ENCODE measurements at places on chromosomes 4 and X. TPM values are rescaled to one million over a fixed set of nuclear protein-coding genes. Genes with fewer than 3 reads are reported as not detected.

DNA sequence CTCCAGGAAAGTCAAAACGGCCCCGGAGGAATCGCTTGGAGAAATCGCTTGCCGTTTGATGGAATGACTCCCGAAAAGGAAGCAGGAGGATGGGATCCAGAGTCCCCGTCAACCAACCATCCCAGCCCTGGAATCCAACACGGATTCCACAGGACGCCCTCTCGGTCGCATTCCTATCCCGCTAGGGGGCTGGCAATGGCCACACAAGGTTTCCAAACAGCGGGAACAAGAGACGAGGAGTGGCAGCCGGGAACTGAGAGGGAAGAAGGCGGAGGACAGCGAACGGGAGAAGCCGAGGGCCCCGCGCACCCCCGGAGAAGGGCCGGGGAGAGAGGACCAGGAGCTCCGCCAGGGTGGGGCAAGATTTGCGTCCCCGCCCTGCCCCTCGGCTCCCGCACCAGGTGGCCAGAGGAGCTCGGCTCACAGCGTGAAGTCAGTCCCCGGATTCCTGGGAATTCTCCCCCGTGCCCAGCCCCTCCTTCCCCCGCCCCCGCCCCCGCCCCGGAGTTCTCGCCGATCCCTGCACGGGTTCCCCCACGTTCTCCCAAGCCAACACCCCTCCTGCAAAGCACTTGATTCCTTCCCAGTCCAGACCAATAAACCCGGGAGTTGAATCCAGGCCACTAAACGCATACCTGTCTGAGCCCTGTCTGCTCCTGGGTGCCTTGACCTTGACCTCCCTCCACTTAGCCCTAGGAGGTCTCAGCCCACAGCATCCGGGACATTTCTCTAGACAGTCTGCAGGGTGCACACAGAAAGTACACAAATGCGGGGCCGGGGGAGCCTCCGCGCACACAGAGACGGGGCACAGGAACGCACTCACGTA lies 1.4 kb downstream of the PDZD4 start:
- DNase-seq = no peak

- no peak for DNase-seq
Observed at GRCh38 chrX:35458142-35458541, 340.0 kb upstream of the MAGEB16 start.

- no peak for DNase-seq
Observed at GRCh38 chrX:112643721-112644120, 36.0 kb downstream of the LHFPL1 start.

GRCh38 chrX:51834076-51834475 lies 59.3 kb upstream of the MAGED1 start:
- DNase-seq = no peak

DNA sequence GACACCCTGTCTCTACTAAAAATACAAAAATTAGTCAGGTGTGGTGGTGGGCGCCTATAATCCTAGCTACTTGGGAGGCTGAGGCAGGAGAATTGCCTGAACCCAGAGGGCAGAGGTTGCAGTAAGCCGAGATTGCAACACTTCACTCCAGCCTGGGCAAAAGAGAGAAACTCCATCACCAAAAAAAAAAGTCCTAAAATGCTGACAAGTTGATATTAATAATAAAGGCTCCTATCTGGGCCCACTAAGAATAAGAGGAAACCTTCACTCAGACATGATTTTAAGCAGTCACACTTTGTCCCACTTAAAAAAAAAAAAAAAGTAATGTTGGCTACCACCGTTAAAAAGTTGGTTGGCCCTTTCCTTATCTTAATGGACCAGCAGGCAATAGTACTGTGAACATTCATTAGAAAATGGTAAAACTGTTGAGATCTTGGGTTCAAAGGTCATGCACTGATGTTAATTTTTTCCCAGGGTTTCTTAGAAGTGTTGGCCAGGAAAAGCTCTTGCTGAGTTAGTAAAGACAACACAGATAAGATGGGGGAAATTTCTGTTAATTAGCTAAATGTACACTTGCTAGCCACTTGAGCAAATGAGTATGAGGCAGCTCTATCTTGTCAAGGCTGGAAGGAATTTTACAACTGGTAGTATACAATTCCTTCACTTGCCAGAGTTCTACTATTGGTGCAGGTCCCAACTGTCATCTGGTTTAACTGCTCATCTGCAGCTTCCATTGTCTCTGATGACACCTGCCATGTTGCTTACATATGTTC lies 43.6 kb upstream of the BMP2K start:
- DNase-seq = no peak

- no peak for DNase-seq
Observed at GRCh38 chr4:3324093-3324815, 31.4 kb downstream of the RGS12 start.

DNA sequence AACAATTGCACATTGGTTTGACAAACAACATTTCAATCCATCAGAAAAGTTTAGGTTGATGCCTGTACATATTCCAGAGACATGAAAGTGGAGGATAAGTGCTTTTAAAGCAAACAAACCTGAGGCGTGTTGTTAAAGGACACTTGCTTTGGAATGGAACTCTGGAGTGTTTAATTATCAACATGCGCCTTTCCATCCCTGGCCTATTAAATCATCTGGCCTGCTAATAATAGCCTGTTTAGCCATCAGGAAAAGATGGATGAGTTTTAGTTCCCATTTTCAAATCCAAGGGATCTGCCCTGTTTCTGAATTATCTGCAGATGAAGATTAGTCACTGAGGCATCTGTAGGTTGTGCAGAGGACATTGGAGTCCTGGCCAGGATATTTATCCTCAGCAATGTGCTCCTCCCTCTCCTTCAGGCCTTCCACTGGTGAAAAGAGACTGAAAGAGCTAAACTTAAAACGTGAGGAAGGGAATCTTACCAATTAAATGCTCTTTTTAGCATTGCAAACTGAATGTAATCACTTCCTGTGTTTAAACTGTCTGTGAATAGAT lies 388.9 kb downstream of the PPARGC1A start:
- DNase-seq = no peak

DNA sequence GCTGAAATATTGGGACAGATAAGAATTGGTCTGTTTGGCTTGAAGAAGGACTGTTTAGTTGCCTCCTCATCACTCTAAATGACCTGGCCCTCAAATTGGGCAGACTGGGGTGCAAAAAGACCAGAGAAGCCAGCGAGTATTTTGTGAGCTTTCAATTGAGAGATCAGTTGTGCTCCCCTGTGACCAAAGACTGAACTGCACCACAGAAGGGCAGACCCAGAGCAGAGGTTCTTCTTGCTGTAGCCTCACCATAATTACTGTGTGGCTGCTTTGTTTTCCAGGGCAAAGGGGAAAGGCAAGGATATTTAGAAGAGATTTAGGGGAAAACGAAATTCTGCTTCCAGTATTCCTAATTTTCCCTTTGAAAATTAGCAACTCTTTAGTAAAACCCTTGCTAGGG lies 104.0 kb upstream of the MBNL3 start:
- no peak for DNase-seq

DNA sequence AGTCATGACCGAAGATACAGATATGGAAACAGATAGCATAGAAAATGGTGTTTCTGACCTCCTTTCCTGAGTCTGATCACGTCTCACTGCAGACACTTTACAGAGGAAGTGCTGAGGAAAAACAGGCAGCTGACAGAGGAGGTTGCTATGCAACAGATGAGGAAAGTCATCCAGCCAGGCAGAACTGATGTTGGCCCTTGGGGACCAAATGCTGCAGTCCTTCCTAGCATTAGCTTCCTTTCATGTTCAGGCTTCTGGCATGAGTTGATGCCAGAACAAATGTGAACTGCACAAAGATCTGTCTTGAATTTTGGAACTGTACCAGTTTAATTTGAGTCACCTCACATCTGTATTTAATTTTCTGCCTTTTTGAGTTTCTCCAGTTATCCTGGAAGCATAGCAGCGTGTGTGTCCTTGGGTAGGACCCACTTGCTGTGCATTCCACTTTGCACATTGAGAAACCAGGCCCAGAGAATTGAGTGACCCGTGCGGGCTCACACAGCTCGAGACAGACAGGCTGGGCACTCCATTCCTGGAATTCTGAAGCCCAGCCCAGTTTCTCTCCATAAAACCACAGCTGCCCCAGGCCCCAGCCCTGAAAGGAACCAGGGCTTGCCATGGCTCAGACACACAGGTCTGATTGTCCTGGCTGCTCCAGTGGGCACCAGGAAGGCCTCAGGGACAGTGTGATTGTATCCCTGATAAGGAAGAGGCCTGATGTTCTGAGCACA lies 1.4 kb upstream of the MAGED1 start:
- no peak for DNase-seq

DNA sequence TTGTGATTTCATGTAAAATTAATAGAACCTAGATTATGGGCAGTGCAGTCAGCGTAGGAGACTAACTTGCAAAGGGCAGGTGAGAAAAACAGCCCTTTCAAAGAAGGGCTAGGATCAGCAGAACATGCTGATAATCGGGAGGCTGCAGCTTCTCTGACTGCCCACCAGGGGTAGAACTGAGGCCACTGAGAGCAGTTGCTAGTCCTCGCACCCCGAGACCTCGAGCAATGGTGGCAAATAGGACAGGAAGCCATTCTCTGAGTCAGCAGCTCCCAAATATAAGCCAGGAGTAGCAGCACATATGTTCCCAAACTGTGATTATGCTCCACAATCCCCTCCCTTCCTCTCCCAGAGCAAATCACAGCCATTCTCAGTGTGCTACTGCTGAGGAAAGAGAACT lies 186.5 kb downstream of the MSL3 start:
- DNase-seq = no peak

GRCh38 chrX:19743386-19743785 lies 144.0 kb downstream of the SH3KBP1 start:
- DNase-seq = no peak

GRCh38 chr4:188143731-188144130 lies 4.5 kb downstream of the TRIML1 start:
- DNase-seq = no peak

- no peak for DNase-seq
Observed at GRCh38 chrX:23764188-23764984, 18.6 kb upstream of the SAT1 start.

GRCh38 chr4:80425124-80426100 lies 89.9 kb downstream of the CFAP299 start:
- no peak for DNase-seq

DNA sequence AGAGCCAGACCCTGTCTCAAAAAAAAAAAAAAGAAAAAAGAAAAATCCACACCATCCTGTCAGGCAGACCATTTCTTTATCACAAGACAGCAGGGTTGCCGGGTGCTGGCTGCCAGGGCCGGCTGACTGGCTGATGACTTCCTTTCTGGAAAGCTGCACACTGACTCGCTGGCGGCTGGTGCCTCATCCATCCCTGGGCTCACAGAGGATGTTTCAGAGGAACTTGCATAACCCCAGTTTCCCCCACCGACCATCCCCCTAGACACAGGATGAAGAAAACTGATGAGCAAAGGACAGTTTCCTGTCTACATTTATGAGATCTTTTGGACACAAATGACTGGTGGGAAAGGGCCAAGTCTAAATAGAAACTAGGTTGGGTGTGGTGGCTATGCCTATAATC lies 14.1 kb downstream of the HPSE start:
- DNase-seq = no peak

DNA sequence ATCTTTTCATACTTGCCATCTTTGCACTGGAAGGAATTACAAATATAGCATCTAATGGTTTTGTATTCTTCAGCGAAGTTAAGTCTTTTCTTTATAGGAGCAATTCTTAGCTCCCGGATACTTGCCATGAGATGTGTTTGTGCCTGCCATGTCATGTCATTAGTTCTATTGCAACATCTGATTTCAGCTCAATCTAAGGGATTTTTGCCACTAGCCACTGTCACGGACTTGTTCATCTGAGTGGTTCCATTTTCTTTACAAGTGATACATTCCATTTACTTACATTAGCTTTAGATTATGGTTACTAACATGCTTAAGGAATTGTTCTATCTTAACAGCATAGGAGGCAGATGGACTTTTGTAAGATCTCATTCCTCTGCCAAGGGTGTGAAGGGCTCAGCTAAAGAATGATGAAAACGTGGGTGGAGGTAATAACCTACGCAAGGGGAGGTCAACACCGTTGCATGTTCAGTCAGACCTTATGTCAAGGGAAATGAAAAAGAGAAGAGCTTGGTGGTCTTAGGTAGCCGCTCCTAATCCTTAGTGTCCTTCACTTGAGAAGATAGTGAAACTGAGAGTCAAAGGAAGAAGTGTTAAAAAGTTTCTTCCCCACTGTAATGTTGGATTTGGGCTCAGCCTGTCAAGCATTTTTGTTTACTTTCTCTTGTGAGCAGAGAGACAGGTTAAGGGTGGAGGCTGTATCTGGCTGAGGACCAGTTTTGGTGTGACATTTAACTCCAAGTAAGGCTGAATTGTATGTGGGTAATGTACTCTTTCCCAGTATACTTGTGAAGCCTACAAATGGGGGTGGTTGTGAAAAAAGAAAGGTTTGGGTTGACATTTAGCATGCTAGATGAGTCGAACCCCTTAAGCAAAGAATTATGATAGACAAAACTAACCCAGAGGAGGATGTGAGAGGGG lies 3.6 kb upstream of the KLHL2 start:
- DNase-seq = no peak

The ATP5ME gene
- 160 TPM for total RNA-seq

The TKTL2 gene
- total RNA-seq = 0.11 TPM

The FGB gene
- total RNA-seq = not detected
